NCI-H510A (cell line): ENCODE measurements at places on chromosomes 3 and 15.

DNA sequence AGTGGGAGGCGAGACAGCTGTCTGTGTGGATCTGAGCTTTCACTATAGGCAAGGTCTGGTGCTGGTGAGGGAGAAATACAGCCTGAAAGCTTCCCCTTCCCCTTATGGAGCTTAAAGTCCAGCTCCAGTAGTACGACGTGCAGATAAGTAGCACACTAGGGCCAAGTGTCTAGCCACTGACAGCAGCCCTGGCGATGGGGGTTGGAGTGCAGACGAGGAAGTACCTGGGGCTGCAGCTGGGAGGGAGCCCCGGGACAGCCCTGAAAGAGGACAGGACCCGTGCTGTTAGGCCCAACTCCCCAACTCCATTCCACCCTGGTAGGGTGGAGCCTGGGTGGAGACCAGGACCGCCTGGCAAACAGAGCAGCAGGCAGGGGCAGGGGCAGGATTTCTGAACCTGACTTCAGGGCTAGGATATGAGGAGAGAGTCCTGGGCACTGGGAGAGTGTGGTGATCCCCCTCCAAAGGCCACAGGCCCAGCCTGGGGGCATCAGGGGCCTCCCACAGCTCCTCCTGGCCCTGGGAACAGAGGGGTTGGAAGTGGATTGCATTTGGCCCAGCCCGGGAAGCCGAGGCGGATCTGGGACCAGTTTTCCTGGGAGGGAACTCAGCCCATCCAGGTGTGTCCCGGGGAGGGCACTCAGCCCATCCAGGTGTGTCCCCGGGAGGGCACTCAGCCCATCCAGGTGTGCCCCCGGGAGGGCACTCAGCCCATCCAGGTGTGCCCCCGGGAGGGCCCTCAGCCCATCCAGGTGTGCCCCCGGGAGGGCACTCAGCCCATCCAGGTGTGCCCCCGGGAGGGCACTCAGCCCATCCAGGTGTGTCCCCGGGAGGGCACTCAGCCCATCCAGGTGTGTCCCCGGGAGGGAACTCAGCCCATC, 42.8 kb downstream of the BDH1 start:
- DNase-seq = no peak

DNA sequence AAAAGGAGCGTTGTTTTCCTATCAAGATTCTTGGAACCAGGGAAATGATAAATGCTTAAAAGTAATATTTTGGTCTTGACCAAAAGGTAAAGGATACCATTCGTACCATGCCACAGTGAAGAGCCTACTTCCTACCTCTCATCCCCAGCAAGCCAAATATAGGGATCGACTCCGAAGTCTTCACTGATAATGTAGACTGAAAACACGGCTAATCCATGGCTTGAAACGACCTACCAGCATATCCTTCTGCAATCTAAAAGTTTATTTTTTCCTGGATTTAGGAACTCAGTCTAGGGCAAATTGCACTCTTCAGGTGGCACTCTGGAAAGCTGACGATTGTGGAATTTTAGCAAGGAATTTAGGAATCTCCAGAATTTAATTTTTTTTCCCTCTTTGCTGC, 1.9 kb upstream of the SEMA6D start:
- DNase-seq = no peak

DNA sequence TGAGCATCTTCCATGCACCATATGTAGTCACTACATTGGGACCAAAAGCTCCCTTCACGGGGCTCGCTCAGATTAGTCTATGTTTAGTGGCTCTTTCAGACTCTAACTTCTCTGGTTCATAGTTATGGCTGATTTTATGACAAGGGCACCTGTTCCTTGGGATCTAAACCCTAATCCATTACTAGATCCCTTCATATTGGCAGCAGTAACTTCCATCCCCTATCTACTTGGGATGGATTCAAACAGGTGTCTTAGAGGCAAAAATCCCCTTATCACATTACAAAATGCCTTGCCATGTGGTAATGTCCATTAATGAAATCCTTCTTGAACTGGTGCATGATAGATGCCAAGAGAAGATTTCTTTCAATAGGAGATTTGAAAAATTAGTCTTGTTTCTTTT, 96.7 kb upstream of the TP63 start:
- no peak for DNase-seq

GRCh38 chr15:87959080-87959479, 297.5 kb downstream of the NTRK3 start:
- no peak for DNase-seq

GRCh38 chr15:98363955-98364354, 284.4 kb upstream of the IGF1R start:
- DNase-seq = no peak

- no peak for DNase-seq
These were observed 134.2 kb downstream of the FNDC3B start for GRCh38 chr3:172173316-172174254.

- no peak for DNase-seq
These were observed 158.3 kb upstream of the CGNL1 start for GRCh38 chr15:57217778-57218598.

- DNase-seq = no peak
These were observed 228.6 kb downstream of the UBE2E2 start for GRCh38 chr3:23431764-23432163.

DNA sequence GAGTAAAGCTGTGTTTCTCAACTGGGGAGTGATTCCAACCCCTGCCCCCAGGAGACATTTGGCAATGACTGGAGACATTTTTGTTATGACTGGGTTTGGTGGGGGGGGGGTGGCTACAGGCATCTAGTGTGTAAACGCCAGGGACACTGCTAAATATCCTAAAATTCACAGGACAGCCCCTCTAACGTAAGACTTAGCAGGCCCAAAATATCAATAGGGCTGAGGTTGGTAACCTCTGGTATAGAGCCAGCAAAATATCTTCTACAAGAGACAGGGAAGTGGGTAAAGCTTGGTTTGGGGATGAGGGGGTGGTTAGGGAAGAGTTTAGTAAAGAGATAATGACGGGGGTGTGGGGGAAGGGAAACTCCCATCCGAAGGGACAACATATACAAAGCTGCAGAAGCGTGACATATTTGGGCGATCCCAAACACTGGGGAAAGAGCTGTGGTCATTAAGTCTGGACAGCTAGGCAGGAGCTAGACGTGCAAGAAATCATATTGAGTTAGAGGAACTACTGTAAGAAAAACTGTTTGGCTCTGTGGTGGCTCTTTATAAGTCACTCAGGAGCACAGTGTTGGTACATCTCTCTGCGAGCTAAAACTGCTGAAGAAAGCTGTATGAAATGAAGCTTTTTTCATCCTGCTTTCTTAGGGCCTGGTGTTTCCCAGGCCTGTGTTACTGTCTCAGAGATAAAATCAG, 697 bp upstream of the TRIM69 start:
- no peak for DNase-seq

DNA sequence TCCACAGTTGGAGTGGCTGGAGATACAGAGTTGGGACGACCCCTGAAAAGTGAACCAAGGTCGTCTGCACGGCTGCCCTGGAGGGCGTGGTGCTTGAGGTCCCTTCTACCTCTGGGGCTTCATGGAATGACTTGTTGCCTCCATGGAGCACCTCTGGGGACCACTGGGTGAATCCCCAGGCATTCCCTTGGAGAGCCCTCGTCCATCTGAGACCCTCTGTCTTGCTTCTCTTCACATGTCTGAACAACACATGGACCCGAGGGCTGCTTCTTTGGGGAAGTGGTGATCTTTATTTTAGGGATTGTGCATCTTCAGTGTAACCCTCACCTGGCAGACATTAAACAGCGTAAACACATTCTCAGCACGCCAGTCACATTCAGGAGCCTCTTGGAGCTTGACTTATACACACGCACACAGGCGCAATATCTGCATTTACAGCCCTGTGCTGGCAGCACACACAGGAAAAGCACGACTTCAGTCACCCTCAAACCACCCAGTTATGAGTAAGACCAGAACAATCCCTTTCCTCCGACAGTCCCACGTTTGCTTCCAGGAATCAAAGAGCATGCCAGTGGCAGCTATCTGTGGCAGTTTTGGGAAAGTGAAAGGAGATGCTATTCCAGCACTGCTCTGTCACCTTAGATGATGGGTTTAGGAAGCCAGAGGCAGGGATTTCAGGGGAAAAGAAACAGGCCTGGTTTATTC, 12.6 kb downstream of the FAM107A start:
- DNase-seq = no peak

GRCh38 chr15:78708713-78709260, 67.8 kb upstream of the CHRNB4 start:
- no peak for DNase-seq
